Central memory CD4-positive, alpha-beta T cell (primary cell): ENCODE measurements at places on chromosomes 3 and 15.

DNA sequence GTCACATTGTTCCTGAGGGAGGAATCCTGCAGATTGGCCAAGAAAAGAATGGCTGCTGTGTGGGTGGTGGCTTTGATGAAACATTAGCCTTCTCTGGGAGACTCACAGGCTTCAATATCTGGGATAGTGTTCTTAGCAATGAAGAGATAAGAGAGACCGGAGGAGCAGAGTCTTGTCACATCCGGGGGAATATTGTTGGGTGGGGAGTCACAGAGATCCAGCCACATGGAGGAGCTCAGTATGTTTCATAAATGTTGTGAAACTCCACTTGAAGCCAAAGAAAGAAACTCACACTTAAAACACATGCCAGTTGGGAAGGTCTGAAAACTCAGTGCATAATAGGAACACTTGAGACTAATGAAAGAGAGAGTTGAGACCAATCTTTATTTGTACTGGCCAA lies 6.1 kb downstream of the PTX3 start:
- DNase-seq: no peak

GRCh38 chr3:55746808-55747413 lies 259.8 kb upstream of the WNT5A start:
- DNase-seq: no peak

DNA sequence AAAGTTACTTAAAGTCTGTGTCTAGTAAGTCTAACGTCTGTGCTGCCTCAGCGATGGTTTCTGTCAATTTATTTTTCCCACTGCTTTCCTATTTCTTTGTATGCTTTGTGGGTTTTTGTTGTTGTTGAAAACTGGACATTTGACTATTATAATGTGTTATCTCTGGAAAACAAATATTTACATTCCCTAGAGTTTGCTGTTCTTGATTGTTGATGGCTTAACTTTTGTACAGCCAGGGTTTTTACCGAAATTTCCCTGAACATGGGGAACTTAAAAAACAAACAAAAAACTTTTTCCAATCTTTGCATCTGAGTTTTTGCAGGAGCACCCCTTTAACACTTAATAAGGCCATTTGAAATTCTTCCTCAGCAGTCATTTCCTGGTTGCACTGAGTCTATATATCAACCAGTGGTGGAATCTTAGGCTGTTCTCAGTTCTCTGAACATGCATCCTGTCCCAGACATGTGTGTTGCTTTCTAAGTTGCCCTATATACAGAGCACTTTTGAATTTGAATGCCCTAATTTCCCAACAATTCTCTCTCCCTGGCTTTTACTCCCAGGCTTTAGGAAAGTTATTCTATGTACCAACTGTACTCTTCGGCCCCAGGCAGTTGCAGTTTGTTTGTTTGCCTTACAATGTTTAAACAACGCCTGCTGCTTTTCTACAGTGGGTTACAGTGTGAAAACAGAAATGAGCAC lies 11.8 kb upstream of the PIAS1 start:
- no peak for DNase-seq

- no peak for DNase-seq
These were observed 15.7 kb upstream of the ZXDC start for GRCh38 chr3:126491221-126492013.

DNA sequence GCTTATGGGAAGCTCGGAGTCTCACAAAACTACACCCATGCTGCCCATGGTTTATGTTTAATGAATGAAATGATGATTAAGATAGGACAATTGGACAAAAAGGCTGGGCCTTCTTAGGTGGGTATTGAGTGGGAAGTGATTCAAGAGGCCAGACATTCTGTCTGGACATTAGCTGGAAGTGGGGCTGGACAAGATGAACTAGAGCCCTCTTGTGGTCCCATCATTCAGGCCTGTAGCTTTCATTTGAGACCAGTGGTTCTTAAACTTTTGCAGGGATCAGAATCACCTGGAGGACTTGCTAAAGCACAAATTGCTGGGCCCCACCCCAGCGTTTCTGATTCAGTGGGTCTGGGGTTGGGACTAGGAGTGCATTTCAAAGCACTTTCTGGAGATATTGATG lies 290.4 kb upstream of the CTDSPL start:
- no peak for DNase-seq

DNA sequence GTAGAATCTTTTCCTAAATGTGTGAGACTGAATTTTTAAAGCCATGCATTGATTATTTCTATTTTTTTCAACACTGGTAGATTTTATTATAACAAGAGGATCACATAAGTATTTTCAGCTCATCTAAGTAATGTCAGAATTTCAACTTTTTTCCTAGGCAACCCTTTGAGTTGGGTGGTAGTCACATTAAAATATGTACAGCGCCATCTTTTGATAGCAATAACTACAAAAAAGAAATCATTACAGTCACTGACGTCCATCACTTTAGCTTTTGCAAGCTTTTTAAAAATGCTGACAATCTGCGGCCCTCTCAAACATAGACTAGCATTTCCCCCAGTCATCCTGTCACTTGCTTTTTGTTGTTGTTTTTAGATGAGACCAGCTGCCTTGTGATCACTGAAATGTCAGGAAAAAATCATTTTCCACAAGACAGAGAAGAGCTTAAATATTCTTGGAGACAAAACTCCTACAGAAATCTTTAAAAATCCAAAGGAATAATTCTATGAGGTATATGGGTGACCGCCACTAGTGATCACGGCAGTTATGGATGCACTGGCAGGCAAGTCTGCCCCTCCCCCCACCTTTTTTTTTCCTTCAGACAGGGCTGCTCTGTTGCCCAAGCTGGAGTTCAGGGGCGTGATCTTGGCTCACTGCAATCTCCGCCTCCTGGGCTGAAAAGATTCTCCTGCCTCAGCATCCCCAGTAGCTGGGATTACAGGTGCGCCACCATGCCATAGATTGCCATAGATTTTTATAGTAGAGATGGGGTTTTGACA lies 384.0 kb upstream of the KCNMB2 start:
- no peak for DNase-seq

DNA sequence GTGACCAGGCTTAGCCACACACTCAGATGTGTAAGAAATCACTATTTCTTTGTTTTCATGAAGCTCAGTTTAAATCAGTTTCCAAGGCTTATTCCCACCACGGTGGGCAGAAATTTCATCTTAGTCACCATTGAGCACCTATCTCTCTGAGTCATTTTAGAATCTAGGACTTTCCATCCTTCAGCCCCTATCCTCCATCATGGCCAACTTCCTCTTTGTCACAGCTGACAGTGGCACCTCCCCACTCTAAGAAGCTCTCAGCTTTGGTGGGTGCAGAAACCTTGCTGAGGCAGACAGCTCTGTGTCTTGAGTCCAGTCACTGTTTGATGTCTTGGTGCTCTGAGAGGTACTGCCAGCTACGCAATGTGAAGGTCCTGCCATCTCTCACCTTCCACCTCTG lies 32.9 kb downstream of the SNTN start:
- DNase-seq: no peak

GRCh38 chr15:82312586-82313349 lies 36.5 kb downstream of the GOLGA6L10 start:
- DNase-seq: no peak

- DNase-seq: no peak
These were observed 8.9 kb downstream of the MKRN2OS start for GRCh38 chr3:12536423-12536822.

DNA sequence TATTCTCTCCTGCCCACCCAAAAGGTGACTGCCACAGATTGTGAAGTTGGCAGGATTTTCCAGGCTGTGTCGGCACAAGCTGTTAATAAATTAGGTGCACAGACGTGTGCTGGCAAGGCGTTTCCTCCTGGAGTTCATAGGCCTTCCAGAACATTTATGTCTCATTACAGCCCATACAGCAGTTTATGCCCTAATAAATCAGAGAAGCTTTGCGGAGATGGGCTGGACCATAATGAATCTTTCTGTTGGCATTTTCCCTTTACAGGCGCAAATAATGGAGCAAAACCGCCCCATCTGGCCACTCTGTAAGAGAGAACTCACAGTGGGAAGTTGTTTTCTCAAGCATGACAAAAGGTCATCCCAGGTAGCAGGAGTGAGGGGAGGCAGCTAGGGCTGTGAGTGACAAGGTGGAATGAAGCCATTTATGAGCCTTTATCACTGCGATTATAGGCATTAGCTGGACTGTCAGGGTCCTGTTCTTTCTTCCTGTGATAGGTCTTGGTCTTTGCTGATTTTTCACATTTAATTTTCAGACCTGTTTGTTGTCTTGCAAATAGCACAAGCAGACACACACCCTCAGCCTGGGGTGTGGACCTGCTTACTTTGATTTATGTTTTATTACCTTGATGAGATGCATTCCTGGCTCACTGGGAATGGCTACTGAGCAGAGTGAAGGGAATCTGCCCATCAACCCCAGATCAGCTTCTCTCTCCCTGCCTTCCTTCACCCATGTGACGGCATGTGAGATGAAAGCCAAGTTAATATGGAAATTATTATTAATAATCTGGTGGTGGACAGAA lies 257.5 kb downstream of the LRTM1 start:
- no peak for DNase-seq

DNA sequence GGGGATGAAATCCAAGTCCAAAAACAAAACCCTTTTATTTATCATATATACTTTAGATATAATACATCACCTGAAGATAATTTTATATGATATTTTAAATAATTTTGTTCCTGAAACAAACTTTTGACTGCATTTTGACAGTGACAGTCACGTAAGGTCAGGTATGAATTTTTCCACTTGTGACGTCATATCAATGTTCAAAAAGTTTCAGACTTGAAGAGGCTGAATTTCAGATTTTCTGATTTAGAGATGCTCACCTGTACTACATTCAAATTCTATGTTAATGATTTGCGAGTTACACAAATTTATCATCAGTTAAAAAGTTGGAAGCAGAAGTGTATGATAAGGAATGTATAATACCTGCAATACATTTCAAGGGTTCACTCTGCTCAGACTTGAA lies 136.1 kb upstream of the EPHA6 start:
- no peak for DNase-seq

GRCh38 chr3:53806182-53807116 lies 39.8 kb downstream of the CHDH start:
- DNase-seq: no peak

- DNase-seq: no peak
These were observed 9.1 kb downstream of the CHD2 start for GRCh38 chr15:92909136-92909781.

- no peak for DNase-seq
These were observed 8.6 kb upstream of the SST start for GRCh38 chr3:187678726-187679268.

DNA sequence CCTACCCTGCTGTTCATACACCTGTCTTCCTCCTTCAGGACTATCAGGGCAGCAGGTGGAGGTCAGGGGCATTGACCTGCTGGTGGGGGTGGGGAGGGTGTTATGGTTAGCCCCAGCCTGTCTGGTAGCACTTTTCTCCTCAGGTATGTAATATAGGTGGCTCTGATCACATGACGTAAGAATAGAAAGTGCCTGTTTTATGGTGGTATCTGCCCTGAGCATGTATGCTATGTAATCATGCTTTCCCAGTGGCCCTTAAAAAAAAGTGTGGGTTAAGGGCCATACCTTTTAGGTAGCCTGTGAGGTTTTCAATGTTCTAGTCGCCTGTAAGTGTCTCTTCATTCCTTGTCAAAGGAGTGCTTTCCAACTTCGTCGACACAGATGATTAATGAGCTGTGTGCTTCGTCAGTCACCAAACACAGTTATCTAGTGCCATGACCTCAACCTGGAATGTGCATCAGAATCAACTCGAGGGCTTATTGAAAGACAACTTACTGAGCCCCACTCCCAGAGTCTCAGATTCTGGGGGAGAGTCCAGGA lies 86.3 kb downstream of the KLHL25 start:
- no peak for DNase-seq

DNA sequence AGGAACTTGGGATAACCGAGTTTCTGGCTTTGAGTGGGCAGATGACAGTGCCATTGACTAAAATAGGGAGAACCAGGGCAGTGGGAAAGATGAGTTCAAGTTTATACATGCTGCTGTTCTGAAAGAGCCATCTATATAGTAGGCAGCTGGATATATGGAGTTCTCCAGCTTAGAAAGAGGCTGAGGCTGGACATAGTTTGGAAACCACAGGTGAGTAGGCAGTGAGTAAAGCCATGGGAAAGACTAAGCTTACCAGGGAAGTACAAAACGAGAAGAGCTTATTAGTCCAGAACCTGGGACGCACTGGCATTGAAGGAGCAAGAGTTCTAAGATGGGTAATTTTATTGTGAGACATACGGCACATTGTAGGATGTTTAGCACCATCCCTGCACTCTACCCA lies 54.2 kb downstream of the MSL2 start:
- DNase-seq: no peak

DNA sequence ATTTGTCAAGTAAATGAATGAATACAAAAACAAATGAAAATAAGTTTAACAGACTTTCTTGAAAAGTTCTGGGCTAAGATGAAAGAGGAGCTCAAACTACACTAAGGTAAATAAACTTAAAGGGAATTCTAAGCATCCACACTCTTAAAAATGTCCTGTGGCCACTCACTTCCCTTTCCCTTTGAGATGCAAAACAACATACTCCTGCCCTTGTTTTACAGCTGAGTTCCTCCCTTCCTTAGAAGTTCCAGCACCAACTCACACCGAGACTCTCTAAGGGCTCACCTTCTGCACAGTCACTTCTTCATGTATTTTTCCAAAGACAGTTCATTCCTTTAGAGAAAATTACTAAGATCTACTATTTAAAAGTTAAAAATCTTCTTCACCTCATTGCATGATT lies 123.3 kb upstream of the CMC1 start:
- DNase-seq: no peak

- no peak for DNase-seq
These were observed 170.6 kb upstream of the TSC22D2 start for GRCh38 chr3:150237490-150237889.

GRCh38 chr3:189118896-189119295 lies 52.9 kb upstream of the TPRG1 start:
- no peak for DNase-seq

DNA sequence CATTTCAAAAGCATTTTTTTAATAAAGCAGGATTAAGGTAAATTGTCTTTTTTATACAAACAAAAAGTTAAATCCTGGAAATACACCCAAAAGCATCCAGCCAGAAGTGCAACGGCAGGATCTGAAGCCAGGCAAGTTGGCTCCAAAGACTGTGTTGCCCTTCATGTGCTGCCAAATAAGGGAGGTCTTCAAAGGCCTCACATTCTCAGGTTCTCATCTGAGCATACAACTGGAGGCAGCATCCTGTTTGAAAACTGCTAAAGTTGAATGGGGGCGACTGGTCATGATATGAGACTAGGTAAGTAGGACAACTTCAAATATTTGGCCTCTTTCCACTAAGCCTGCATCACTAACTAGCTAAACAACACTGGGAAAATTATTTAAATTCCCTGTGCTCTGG lies 52.2 kb downstream of the IMPG2 start:
- DNase-seq: no peak

- no peak for DNase-seq
These were observed 343.9 kb downstream of the GRM7 start for GRCh38 chr3:7204848-7205156.

- DNase-seq: no peak
These were observed 20.0 kb downstream of the TMEM207 start for GRCh38 chr3:190429681-190430080.

DNA sequence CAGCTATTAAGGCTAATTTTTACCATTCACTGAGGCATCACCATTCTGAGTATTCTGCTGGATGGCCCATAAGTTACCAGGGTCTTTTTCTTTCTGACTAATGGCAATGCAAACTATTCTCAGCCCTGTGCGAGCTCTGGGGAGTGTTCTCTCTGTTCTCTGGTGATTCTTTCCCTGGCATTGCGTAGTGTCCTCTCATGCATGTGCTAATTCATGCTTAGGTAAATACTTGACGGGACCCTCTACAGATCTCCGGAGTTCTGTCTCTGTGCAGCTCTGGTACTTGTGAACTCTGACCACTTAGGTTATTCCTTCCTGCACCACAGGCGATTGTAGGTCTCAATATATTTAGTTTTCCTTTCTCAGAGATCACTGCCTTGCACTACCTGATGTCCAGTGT lies 34.8 kb downstream of the UBE2E1 start:
- DNase-seq: no peak
